ENCODE measurements at places on chromosomes 4 and X.

DNA sequence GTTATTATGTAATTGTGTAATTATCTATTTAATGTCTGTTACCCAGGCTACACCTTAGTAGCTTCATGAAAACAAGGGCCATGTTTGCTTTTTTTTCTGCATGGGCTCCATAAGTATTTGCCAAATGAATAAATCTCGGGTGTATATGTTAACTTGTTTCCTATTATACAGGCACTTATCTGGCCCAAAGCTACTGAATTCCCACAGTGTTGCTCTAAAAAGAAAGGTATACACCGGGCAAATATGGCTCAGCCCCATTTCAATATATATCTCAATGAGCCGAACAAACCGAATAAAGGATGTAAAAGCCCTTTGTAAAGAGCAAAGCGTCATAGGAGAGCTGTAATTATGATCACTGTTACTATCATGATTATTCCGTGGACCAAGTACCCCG, 767 bp downstream of the PAQR3 start:
- no peak for DNase-seq

- peak; percentile 83 for DNase-seq
These were observed 615.4 kb upstream of the ZFP42 start for GRCh38 chr4:187380181-187380581.

GRCh38 chr4:120754590-120754989, 167.9 kb downstream of the PRDM5 start:
- DNase-seq, result no peak

- no peak for DNase-seq
These were observed 2.9 kb upstream of the TLR6 start for GRCh38 chr4:38859501-38859900.

- DNase-seq, result no peak
These were observed 355.2 kb upstream of the RASGEF1B start for GRCh38 chr4:81826817-81827424.

DNA sequence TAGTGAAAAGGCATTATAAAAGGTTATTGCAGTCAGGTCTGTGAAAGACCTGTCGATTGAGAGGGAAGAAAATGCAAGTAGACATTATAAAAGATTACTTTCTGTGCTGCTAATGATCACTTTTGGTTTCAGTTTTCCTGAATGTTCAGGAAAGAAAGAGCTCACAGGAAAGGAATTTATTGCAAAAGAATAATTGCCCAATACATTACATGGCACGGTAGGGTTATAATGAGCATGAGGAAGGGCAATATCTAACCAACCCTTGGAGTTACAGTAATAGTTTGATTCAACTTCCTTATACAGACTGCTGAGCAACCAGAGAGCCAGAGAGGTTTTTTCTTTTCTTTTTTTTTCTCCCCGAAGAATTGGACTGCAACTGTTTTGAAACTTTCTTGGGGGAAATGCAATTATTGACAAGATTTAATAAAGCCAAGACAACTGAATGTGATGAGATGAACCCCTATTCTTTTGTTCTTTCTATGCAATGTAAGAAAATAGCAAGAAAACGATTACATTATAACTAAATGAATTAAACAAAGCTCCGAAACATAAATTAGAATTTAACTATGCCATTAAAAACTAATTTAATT, 247.0 kb downstream of the C4orf33 start:
- DNase-seq, result no peak

DNA sequence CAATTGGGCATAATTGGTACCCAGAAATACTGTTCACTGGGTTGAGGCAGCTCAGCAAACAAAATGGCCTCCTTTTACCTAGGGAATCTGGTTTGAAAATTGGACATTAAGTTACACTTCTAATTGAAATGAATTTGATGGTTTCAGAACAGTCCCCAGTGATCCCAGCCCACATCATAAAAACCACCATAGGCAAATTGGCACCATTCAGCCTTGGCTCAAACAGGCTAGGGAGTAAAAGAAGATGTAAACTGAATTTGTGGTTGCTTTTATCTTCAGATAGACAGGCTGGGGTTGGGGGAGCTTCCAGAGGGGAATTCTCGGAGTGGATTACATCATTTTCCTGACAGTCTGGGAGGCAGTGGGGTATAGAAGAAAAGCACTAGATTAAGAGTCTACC, 576.5 kb downstream of the MID1IP1 start:
- DNase-seq, result no peak

DNA sequence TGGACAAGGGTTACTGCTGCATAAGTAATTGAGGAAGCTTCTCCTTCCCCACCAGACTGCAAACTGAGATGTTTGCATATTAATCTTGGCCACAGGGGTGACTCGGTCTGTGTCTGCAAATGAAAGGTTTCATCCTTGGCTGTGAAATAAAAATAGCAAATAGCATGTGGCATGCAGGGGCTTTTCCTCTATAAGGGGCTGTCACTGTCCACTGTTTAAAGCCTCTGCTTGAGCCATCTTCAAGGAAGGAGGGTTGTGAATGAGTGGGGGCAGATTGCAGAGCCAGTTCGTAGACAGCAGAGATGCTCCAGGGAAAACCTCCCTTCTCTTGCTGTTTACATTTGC, 33.3 kb downstream of the TMSB4X start:
- no peak for DNase-seq

- peak; percentile 48 for DNase-seq
These were observed 1216.1 kb downstream of the FSTL5 start for GRCh38 chr4:160947653-160948052.

GRCh38 chr4:48347282-48347921, 6.1 kb downstream of the SLAIN2 start:
- DNase-seq, result no peak

GRCh38 chr4:110854021-110854678, 231.3 kb upstream of the PITX2 start:
- DNase-seq, result no peak

DNA sequence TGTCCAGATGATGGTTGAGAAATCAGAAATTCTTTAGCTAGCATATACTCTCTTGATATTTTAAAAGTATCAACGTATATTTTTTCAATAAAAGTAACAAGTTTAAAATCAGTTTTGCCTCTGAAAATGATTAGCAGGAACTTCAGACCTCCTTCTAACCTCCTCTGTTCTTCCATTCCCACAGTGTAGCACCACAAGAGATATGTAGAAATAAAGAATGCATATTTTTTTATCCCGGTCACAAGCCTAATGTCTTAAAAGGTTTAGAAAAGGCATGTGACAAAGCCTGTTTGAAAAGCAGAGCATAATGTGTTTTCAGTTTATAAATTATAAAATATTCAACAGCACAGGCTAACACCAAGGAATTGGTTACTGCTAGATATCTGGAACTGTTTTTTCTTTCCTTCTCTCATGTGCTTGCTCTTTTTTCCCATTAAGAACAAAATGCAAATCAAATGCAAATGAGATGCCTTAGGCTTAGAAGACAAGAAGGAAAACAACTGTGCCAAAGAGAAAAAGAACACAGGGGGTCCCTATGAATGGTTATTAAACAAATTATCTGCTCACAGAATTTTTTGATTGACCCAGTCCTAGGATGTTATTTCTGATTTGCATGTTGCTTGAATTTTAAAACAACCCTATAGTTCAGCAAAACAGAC, 351.7 kb upstream of the FAM241A start:
- no peak for DNase-seq

DNA sequence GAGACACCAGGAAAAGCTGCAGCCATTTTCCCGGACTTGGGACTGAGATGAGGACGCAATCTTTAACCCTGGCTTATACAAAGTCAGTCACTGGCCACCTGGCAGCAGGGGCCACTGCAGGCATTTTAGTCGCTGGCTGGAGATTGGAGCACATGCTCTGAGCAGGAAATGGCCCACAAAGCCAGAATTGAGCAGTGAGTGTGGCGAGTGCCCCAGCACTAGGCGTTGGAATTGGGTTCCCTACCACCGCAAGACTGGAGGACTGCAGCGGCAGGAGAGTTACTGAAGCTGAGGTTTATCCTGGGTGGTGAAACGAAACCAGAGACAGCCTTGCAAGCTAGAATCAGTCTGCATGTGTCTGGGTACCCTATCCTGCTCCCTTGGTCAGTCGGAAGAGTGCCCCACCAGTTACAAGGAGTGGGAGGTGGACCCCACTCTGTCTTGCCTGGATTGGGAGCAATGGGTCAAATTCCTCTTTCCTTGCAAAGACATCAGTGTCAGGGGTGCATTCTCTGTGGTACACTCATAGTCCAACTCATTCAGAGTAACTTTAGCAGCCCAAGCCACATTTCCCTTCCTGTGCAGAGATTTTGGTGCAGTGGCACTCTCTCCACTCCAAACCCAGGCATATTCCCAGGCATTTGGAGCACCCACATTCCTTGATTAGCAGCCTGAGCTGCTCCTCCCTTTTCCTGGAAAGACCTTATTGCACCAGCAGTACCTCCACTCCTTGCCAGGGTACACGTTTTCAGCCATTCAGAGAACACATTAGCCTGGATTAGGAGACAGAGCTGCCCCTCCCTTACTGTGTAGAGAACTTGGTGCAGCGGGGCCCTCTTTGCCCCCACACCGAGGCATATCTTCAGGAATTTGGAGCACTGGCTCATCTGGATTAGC, 36.7 kb upstream of the PLK4 start:
- DNase-seq, result peak; percentile 57

GRCh38 chr4:26141911-26142638, 178.7 kb upstream of the RBPJ start:
- DNase-seq, result no peak
